HFFc6 (cell line): ENCODE measurements at places on chromosomes 5 and 9. TPM values are rescaled to one million over a fixed set of nuclear protein-coding genes. Genes with fewer than 3 reads are reported as not detected.

- no peak for DNase-seq
Observed at GRCh38 chr9:135815830-135816650, 91.3 kb downstream of the CAMSAP1 start.

DNA sequence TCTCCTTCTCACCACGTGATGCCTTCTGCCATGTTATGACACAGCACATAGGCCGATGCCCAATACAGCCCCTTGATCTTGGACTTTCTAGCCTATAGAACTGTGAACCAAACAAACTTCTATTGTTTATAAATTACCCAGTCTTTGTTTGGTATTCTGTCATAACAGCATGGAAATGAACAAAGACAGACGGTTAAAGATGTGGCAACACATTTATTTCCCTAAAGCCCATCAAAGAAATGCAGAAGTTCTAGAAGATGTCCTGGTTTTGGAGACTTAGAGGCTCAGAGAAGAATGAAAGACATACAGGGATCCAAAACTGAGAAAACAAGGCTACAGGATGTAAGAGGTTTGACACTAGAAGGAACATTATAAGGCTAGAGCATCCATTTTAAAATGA is 600.8 kb upstream of the DAB2 start:
- DNase-seq, result no peak

Gene MEIKIN
- not detected in 3 replicates for total RNA-seq

GRCh38 chr9:8143677-8144076 is 344.1 kb upstream of the DMAC1 start:
- no peak for DNase-seq

GRCh38 chr9:125330587-125330986 is 69.0 kb downstream of the GAPVD1 start:
- DNase-seq, result no peak

GRCh38 chr5:50715001-50715400 is 48.6 kb downstream of the PARP8 start:
- DNase-seq, result no peak

Gene SLCO6A1
- not detected in 3 replicates for total RNA-seq

Gene DRD1
- total RNA-seq, result not detected in 2 replicates

- DNase-seq, result no peak
Observed at GRCh38 chr9:21656776-21657674, 145.4 kb upstream of the MTAP start.

DNA sequence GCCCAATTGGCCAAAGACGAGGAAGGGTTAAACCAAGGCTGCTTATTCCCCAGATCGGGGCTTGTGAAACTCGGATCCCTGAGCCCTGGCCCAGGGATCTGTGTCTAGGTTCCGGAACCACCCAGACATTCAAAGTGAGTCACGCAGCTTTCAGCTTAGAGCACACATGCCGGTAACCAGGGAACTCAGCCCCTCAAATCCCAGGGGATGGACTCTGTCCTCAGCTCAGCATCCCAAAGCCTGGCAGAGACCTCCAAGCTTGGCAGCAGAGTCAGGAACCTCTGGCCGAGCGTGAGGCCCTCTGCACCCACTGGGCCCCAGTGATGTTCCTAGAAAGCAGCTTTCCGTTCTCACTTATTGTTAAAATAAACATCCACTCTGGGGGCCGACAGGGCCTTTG is 5.1 kb downstream of the PNPLA7 start:
- DNase-seq, result no peak

Gene ADAMTS2
- 31.5 to 38.4 TPM (median 34.6 TPM) in 3 replicates for total RNA-seq

DNA sequence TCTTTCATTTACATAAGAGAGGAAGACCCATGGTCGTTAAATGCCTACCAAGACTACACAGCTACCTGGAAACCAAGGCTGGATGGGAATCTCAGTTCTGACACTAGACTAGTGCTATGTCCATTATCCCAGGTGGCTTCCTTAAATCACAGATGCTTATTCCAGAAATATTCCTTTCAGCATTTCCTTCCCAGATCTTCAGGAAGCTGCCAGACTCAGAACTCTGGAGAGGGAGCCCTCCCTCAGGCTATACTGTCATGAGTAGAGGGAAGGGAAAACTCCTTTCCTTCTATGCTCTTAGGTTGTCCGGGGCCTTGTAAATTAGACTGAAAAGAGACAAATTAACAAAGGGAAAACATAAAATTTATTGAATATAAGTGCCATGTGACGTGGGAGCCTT is 20.8 kb downstream of the FREM1 start:
- no peak for DNase-seq

- DNase-seq, result peak; percentile 95
Observed at GRCh38 chr5:137220523-137220927, 278.6 kb downstream of the SPOCK1 start.

- DNase-seq, result no peak
Observed at GRCh38 chr5:54404568-54404967, 50.9 kb upstream of the HSPB3 start.

GRCh38 chr9:131198041-131198715 is 72.8 kb downstream of the NUP214 start:
- DNase-seq, result no peak
